ENCODE measurements at places on chromosomes 3 and 15.

DNA sequence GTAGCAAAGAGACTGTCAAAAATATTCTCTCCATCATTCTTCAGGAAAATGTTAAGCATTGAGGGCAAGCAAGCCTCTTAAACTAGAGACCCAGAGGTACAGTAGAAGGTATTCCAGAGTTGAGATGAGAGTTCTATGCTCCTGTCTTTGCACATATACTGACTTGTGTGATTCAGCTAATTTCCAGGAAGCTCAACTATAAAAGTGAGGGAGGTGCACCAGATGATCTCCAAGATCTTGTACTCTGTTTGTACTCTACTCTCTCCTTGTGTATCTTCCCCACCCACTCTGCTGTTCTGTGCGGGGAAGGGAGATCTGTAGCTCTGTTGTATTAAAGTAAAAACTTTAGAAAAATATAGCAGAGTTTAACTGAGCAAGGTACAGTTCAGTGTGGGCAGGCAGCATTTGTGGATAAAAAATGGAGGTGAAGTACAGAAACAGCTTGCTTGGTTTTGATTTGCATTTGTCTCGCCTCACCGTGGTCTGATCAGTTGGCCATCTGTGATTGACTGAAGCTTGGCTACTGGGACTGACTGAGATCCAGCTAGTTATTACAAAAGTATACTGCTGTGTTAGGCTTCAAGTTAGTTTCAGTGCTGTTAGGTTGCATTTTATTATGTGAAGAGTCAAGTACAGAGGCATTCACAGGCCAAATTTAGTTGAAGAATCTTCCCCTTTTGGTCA lies 463.1 kb upstream of the GOLIM4 start:
- no peak for DNase-seq

- DNase-seq: no peak
These were observed 87.0 kb downstream of the FILIP1L start for GRCh38 chr3:100027321-100027720.

- DNase-seq: no peak
These were observed 62.1 kb downstream of the HOMER2 start for GRCh38 chr15:82890338-82890994.

DNA sequence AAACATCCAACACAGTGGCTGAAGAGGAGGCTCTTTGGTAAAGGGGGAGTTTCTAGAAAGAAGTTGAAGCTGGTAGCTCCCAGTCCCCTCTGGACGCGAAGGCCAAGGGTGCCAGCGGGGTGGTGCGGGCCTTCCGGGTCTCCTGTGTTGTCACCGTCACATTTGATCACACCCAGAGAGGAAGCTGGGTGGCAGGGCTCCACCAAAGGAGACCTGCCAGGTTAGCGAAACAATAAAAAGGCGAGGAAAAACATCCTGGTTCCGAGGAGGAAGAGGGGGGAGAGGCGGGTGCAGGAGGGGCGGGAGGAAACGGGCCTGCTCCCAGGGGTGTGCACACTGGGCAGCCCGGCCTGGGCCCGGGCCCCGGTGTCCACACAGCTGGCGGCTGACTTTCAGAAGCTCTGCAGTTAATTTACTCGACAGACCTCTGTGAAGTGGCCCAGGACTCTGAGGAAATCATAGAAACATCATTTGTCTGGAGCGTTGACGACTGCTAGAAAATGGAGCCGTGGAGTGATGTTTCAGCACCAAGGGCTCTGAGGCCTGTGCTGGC lies 12.1 kb downstream of the HEG1 start:
- DNase-seq: no peak

All from GOT3 (cell line).